Kidney (tissue), 22 donors: ENCODE measurements at places on chromosomes 13 and 19.
A peak's percentile ranks its signal among the peaks of the same experiment; 100 is the strongest.

DNA sequence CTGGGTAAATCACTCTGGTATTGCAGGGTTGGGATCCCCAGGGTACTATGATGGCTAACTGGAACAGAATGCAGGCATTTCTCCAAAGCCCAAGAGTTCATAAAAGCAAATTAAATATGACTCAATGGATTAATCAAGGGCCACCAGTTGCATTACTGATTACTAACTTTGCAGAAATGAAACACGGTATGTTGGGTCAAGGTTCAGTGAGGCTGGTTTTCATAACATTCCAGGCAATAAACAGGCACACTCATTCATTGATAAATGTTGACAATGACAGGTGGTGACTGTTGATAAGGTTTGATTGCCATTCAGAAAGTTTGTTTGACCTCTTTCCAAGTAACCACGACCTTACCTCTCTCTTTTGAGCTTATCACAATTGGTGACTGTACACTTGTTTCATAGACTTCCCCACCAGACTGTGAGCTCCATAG is 506 bp upstream of the AP1M1 start:
- DNase-seq: no peak

DNA sequence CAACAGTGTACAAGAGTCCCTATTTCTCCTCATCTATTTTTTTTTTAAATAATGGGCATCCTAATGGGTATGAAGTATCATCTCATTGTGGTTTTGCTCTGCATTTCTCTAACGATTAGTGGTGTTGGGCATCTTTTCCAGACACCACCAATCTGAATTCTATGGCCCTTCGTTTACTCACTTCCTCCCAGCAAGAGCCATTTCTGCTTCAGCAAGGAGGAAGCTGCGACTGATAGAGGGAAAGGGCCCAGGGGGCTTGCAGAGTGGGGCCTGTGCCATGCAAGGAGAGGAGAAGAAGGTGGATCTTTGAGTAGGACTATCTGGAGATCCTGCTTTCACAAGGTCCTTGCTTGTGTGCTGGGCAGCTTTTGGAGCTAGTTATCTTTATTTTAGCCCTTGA is 58.0 kb downstream of the USPL1 start:
- DNase-seq: no peak

- DNase-seq: peak; percentile 87
Observed at GRCh38 chr19:15449620-15450527, at the start of gene WIZ. TSS of gene WIZ (minus strand) at chr19:15449956. CDS start at chr19:15448307, 1,649 bp downstream.

GRCh38 chr19:49205114-49205513 is 47.5 kb downstream of the TRPM4 start:
- no peak for DNase-seq

DNA sequence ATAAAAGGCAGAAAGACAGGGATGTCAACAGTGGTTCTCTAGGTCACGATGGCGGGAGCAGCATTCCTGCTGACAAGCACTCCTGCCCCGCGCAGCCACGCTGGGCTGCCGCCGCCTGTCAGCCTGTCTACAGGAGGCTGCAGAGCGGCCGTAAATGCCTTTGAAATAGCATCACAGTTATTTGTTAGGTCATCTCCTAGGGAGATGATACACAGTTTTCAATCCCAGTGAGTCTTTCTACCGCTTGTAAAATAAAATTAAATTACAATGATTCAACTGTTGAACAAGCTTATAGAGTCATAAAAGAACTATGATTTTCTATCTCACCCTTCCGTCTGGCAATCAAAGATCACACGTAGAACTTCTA is 7.3 kb upstream of the SLC7A9 start:
- DNase-seq: no peak

GRCh38 chr13:108146642-108147041 is 68.7 kb downstream of the LIG4 start:
- no peak for DNase-seq

DNA sequence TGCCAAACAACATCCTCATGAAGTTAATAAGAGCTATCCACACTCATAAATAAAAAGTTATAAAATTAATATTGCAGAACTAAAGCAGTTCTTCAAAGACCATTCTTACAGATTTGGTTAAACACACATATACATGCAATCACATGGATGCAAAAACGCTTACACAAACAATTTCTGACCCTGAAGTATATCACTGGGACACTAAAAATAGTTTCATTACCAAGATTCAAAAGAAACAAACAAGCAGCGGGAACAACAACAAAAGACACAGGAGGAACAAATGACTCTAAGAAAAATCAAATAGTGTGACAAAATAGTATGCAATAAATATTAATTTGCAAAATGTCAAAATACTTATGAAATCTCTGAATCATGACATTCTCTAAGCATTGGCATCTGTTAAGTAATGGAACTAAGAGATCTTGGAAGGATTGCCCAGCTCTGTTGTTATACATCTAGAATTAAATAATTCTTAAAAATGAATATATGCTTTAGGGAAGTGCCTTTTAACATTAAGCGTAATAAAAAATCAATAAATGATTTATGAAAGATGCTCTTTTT is 132.2 kb downstream of the PCDH9 start:
- DNase-seq: no peak

GRCh38 chr19:29504454-29504853 is 21.3 kb upstream of the VSTM2B start:
- no peak for DNase-seq
